Activated naive CD4-positive, alpha-beta T cell (primary cell): ENCODE measurements at places on chromosomes 1 and 21.

- no peak for DNase-seq
Measured at GRCh38 chr1:201016211-201016651, 7.3 kb downstream of the KIF21B start.

- DNase-seq, result no peak
Measured at GRCh38 chr1:5971471-5972197, 20.6 kb downstream of the NPHP4 start.

- no peak for DNase-seq
Measured at GRCh38 chr1:55712148-55712547, 497.0 kb upstream of the USP24 start.

DNA sequence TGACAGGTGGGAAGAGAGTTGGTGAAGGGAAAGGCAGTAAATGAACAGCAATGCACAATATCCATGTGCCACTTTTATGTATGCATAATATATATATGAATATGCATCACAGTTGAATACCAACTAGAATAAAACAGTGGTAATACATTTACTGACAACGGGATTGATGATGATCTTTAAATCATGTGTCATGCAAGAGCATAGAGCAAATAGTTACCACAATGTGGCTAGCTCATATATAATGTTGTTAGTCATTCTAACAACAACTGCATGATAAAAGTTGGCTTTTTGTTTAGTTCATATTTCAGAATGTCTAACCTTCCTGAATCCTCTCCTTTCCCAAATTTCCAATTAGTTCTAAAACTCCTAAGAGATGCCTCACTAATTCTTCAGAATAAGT lies 46.4 kb downstream of the GORAB start:
- DNase-seq, result no peak

GRCh38 chr1:78624035-78624434 lies 3.8 kb downstream of the IFI44L start:
- DNase-seq, result no peak

GRCh38 chr1:91804546-91805023 lies 81.4 kb downstream of the TGFBR3 start:
- peak; percentile 58 for DNase-seq

DNA sequence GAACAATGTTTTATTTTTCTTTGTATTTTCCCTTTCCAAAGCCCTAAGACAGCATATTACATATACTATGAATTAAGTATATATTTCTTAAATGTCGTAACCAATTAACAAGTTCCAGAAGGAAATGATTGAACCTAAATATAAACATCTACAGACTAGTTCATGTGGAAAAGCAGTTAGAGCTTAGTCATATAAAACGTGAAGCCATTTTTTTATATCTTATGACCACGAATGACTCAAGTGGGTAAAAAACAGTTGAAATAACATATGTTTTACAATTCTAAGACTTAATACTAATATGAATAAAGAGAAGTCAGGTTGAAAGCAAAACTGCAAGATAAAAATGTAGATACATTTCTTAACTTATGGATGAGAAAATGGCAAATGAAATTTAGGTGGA lies 307.3 kb downstream of the BRINP3 start:
- DNase-seq, result no peak

DNA sequence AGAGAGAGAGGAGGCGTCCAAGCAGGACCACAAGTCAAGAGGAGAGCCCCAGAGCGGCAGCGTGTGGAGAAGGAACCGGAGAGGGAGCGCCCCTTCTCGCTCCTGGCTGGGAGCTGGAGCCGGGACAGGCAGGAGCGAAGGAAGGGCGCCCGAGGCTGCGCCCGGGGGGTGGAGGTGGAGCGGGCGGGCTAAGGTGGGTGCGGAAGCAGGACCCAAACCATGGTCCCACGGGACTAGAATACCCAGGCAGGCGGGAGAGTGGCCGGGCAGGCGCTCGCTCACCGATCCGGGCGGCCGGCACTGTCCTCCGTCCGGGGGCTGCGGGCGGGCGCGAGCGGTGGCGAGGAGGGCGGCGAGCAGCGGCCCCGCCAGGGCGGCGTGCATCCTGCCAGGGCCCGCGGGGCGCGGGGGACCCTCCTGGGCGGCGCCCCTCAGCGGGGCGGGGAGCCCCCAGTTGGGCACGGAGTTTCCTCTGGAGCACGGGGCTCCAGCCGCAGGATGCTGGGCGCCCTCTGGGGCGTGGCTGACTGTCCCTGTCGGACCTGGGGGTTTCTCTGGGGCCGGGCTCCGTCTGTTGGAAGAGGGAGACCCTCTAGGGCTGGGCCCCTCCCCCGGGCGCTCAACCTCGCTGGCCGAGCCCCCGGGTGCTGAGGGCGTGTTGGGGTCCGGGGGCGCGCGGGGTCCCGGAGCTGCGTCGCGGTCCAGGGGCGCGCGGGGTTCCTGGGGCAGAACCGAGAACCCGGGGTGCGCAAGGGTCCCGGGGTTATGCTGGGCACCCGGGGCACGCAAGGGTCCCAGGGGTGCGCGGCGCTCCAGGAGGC lies 569 bp downstream of the TRABD2B start:
- DNase-seq, result no peak

DNA sequence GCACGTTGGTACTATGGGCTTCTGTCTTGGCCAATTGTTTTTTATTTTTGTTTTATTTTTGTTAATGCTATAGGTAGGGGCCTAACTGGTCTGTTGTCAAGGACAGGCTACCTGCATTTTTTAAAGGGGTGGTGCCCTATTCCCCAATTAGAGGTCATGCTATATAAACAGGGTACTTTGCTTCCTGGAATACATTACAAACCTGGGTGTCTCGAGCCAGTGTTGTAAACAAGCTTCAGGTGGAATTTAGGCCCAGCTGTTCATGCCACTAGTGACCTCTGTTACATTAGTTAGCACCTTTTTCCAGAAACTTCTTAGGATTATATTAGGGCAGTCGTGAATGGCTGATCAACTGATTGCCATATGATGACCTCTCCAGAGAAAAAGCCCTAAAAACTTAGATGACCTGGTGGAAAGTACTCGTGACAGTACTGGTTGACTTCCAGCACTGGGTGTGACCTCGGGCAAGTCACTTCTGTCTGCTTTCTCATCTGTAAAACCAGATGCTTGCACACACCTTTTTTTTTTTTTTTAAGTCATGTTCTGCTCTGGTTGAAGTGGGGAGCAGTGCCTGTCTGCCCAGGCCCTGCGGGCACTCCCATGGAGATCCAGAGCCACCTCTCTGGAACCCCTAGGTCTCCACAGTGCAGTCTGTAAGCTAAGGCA lies 46.5 kb downstream of the ELK4 start:
- DNase-seq, result no peak

GRCh38 chr21:34973685-34974084 lies 75.4 kb downstream of the RUNX1 start:
- no peak for DNase-seq

- DNase-seq, result no peak
Measured at GRCh38 chr1:27686223-27686990, 14.4 kb upstream of the IFI6 start.

GRCh38 chr21:43268804-43269186 lies 100.0 kb downstream of the CRYAA start:
- DNase-seq, result no peak

DNA sequence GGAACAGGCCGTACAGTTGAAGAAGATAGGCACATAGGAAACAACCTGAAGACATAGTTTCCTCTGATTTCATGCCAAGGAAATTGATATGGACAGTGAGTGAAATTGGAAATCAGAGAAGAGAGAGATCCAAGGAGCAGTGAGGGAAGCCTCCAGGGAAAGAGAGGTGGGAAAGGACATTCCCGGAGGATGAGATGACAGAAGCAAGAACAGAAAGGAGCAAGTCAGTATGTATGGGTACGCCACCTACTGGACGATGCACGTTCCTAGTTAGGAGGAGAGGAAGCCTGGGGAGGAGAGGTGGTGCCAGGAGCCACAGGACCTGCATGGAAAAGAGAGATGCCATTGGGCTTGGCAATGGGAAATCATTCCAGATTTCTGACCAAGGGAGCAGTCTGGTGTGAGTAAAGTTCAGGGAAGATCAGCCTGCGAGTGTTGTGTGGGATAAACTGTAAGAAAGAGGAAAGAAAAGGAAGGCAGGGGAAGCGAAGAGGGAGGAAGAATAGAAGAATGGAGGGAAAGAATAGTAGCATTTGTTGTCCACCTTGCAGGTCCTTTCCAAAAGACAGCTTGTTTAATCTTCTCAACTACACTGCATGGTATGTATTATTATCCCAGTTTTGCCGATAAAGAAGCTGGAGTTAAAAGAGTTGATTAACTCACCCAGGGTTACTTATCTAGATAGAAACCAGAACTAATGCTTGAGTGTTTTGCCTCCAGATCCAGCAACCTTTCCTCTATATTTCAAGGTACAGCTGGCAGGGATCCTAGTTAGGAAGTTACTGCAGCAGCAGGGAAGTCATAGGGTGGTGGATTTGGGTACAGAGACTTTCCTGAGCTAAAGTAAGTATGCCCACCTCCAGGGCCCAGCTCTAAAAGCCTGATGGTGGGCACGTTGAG lies 27.4 kb downstream of the C1orf116 start:
- peak; percentile 13 for DNase-seq

DNA sequence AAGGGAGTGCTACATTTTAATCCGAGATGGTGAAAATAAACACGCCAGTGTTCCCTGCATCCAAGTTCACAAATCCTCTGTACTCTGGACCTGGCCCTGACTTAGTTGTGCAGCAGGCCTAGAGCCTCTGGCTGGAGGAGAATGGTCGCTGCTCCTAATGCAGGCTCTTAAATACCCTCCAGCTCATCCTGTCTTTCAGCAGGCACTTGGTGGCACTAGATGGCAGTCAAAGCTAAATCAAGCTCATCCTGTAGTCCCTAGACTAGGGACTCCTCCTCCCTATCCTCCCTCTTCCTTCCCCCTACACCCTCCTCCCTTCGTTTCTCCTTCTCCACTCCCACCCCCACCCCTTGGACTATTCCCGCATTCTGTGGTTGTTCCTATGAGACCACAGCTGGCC lies 41.6 kb upstream of the MTR start:
- DNase-seq, result no peak

- no peak for DNase-seq
Measured at GRCh38 chr1:47643306-47644211, 205.7 kb downstream of the FOXD2 start.

GRCh38 chr1:180982422-180982821 lies 40.2 kb downstream of the STX6 start:
- no peak for DNase-seq

DNA sequence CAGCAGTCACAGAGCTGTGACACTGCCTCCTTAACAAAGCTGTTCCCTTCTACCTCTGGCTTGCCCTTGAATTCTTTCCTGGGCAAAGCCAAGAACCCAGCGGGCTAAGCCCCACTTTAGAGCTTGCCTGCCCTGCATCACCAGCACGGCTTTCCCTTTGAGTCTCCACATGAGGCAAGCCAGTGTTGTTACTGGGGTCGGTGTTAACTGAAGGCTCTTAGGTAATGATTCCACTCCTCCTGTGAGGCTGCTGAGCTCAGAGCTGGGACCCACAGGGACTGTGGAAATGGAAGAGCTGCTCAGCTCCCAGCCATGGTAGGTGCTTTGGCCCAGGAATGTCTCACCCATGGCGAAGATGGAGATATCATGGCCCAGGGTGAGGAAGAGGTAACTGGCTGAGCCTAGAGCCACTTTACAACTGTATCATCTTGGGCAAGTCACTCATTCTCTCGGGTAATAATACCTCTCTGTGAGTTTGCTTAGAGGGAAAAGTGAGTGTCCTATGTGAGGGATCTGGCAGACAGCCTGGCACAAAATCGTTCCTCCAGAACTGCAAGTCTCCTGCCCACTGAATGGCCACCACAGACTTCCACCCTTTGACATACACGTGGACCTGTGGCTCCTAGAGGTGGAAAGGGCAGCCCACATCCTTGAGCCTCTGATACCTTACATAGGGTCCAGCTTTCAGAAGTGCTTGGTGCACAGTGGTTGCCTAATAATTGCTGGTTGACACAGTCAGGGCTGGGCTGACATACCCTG lies 654.1 kb downstream of the PTPRU start:
- no peak for DNase-seq
